CD4-positive, alpha-beta T cell (primary cell): ENCODE measurements at places on chromosomes 6 and 20. TPM values are rescaled to one million over a fixed set of nuclear protein-coding genes. Genes with fewer than 3 reads are reported as not detected.

DNA sequence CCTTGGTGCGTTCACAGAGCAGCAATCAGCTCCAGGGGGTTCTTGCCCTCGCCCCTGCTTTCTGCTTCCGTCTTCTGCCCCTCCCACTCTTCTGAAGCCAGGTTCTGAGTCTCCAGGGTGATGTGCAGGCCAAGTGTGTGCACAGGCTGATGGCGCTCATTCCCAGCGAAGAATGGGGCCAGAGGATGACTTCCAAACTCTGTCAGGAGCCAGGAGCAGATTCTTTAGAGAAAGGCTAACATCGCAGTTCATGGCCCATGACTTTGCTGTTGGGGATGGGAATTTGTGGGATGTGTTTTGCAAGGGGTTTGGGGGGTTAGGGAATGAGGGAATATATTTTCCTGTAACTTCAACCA is 56.1 kb upstream of the CCN6 start:
- no peaks in the 10 kb centered on the region for H3K27me3 ChIP-seq
- no peak overlapping the region for H3K4me3 ChIP-seq
- no peak overlapping the region for H3K27ac ChIP-seq
- no peak for DNase-seq

- no peak overlapping the region for H3K27ac ChIP-seq
- H3K27me3 ChIP-seq = no peaks in the 10 kb centered on the region
- H3K4me1 ChIP-seq = no peaks in the 10 kb centered on the region
Observed at GRCh38 chr6:13292774-13293173, 35.6 kb downstream of the TBC1D7 start.

DNA sequence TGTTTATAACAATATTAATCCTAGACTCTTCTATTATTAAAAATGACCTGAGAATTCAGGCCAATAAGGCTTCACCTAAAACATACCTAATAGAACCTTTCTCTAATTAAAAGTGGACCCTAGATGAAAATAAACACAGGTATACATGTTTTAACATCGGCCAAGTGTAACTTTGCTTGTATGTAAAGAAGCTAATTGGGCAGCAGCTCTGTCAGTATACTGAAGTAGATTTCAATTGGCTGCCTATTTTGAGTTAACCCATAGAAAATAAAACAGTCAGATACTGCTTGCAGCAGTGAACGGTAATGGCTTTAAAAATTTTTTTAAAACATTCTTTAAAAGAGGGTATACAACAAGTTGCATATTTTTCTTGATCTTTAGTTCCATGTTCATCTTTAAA is 67.3 kb downstream of the PDSS2 start:
- H3K4me1 ChIP-seq = no peaks in the 10 kb centered on the region
- H3K27me3 ChIP-seq = no peaks in the 10 kb centered on the region
- DNase-seq = no peak
- H3K4me3 ChIP-seq = no peak overlapping the region
- H3K36me3 ChIP-seq = no peaks in the 10 kb centered on the region

Gene SNAP91
- not detected for total RNA-seq

Gene NKAIN4
- total RNA-seq = not detected

DNA sequence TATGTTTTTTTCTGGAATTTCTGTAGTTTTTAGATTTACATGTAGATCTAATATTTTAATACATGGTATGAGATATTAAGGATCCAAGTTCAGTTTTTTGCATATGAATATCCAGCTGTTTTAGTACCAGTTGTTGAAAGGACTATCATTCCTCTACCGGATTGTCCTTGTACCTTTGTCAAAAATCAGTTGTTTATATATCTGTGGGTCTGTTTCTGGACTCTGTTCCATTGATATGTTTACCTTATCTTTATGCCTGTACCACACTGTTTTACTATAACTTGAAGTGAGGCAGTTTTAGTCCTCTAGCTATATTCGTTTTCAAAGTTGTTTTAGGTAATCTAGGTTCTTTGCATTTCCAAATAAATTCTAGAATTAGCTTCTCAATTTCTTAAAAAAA is 47.7 kb downstream of the CBFA2T2 start:
- no peak overlapping the region for H3K27ac ChIP-seq
- H3K4me1 ChIP-seq = no peaks in the 10 kb centered on the region
- H3K27me3 ChIP-seq = no peaks in the 10 kb centered on the region

- no peak overlapping the region for H3K4me3 ChIP-seq
- H3K4me1 ChIP-seq = no peaks in the 10 kb centered on the region
- no peaks in the 10 kb centered on the region for H3K27me3 ChIP-seq
- no peak for DNase-seq
- H3K27ac ChIP-seq = no peak overlapping the region
Observed at GRCh38 chr6:69061066-69061465, 426.0 kb downstream of the ADGRB3 start.

Gene LYRM2
- 16.3 TPM for total RNA-seq

- no peaks in the 10 kb centered on the region for H3K27me3 ChIP-seq
- H3K27ac ChIP-seq = no peak overlapping the region
- DNase-seq = no peak
- no peak overlapping the region for H3K4me3 ChIP-seq
- H3K4me1 ChIP-seq = no peaks in the 10 kb centered on the region
Observed at GRCh38 chr20:7708782-7709181, 231.5 kb downstream of the HAO1 start.

Gene CAGE1
- total RNA-seq = 0.39 TPM

- H3K4me1 ChIP-seq = no peaks in the 10 kb centered on the region
- H3K27me3 ChIP-seq = no peaks in the 10 kb centered on the region
- no peaks in the 10 kb centered on the region for H3K36me3 ChIP-seq
- no peak overlapping the region for H3K27ac ChIP-seq
- no peak for DNase-seq
Observed at GRCh38 chr20:40049854-40050253, 639.2 kb downstream of the MAFB start.

DNA sequence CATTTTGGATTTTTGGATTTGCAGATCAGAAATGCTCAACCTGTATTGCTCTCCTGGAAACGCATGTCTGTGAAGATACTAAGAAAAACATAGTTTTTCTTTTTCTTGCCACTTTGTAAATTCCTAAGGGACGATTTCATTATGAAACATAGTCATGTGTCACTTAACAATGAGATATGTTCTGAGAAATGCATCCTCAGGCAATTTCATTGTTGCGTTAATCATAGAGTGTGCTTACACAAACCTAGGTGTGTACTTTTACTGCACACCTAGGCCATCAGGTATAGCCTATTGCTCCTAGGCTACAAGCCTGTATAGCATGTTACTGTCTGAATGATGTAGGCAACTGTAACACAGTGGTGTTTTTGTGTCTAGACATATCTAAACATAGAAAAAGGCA is 13.4 kb upstream of the THEMIS start:
- H3K36me3 ChIP-seq = peaks cover 15% of the 10 kb centered on the region
- H3K4me1 ChIP-seq = peaks cover 19% of the 10 kb centered on the region
- H3K27me3 ChIP-seq = no peaks in the 10 kb centered on the region
- no peak overlapping the region for H3K4me3 ChIP-seq
- no peak overlapping the region for H3K27ac ChIP-seq

GRCh38 chr6:56821005-56821432 is 133.9 kb upstream of the BEND6 start:
- no peaks in the 10 kb centered on the region for H3K27me3 ChIP-seq
- H3K27ac ChIP-seq = no peak overlapping the region
- no peak for DNase-seq
- H3K4me1 ChIP-seq = no peaks in the 10 kb centered on the region
- H3K4me3 ChIP-seq = no peak overlapping the region

Gene ANGPT4
- total RNA-seq = not detected

DNA sequence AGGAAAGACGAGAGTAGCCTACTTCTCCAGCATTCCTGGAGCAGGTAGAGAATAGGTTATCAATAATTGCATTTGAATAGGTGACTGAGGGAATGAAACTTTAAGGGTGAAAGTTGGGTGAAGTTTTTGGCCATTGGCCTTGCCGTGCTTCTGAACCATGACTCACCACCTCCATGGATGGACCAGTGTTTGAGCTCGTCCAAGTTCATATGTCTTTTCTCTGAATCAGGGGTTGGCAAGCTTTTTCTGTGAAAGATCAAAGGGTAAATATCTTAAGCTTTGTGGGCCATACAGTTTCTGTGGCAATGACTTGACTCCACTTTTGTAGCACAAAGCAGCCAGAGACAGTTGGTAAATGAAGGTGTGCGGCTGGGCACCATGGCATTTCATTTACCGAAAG is 31.8 kb downstream of the SNRNP48 start:
- no peak overlapping the region for H3K27ac ChIP-seq
- H3K27me3 ChIP-seq = no peaks in the 10 kb centered on the region
- H3K4me3 ChIP-seq = no peak overlapping the region
- H3K36me3 ChIP-seq = no peaks in the 10 kb centered on the region

GRCh38 chr20:50508171-50508755 is 1.9 kb upstream of the PTPN1 start:
- H3K27me3 ChIP-seq = no peaks in the 10 kb centered on the region
- peaks cover 18% of the 10 kb centered on the region for H3K4me1 ChIP-seq
- H3K4me3 ChIP-seq = no peak overlapping the region
- H3K36me3 ChIP-seq = no peaks in the 10 kb centered on the region
- no peak overlapping the region for H3K27ac ChIP-seq

- H3K4me3 ChIP-seq = no peak overlapping the region
- no peak for DNase-seq
- H3K27ac ChIP-seq = no peak overlapping the region
- no peaks in the 10 kb centered on the region for H3K36me3 ChIP-seq
- H3K27me3 ChIP-seq = no peaks in the 10 kb centered on the region
Observed at GRCh38 chr20:42686057-42686456, 503.6 kb downstream of the PTPRT start.

Gene CLVS2
- not detected for total RNA-seq

Gene SMOC2
- not detected for total RNA-seq

DNA sequence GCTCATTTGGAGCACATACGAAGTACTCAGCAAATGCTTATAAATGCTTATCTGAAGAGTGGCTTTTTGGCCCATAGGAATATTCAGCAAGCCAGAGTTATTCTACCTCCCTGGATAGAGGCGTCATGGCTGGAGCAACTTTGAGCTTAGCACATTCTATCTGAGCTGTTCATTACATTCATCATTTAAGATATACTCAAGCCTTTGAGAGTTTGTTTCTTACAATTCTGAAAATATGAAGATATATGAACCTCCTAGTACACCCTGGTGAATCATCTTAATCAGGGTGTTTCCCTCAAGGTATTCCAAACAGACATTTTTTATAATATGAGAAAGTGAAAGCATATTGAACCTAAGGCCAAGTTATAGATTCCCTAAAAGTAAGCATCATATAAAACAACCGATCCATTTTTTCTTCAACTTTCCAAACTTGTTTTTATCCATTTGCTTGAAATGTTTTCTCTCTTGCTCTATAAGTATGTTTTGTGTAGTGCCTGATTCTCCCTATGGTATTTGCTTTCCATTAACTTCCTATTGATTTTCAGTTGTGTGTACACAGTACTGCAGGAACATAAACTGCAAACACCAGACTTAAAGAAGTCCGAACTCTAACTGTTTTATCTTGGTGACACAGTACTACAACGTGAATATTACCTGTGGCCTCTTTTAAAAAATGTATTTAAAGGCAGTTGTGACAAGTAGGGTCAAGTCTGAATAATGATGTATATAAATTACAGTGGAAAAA is 139.7 kb upstream of the PTPRK start:
- H3K27me3 ChIP-seq = peaks cover 5% of the 10 kb centered on the region
- H3K36me3 ChIP-seq = no peaks in the 10 kb centered on the region
- no peak overlapping the region for H3K27ac ChIP-seq
- no peaks in the 10 kb centered on the region for H3K4me1 ChIP-seq
- DNase-seq = no peak
- no peak overlapping the region for H3K4me3 ChIP-seq

DNA sequence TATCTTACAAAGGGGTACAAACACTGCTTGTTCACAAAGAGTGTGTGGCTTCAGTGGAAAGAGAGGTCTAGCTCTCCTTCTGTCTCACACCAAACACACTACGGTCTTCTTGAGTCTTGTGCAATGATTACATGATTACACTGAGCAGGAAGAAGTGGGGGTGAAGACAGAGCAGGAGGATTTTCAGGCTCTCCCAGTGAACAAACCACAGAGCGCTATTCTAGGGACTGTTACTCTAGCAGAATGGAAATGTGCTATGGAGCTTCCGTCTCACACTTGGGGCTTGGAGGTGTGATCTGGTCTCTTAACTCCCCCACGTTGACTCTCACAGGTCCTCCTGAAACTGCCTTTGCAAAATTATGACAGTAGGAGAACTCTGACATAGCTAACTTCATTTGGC is 203.4 kb downstream of the MYLK4 start:
- peaks cover 15% of the 10 kb centered on the region for H3K4me1 ChIP-seq
- H3K4me3 ChIP-seq = no peak overlapping the region
- H3K36me3 ChIP-seq = no peaks in the 10 kb centered on the region
- no peak for DNase-seq

Gene SIRPD
- total RNA-seq = 0.28 TPM

GRCh38 chr20:20017844-20018185 is 653 bp downstream of the NAA20 start:
- H3K36me3 ChIP-seq = peaks cover 13% of the 10 kb centered on the region
- peak overlapping the region; percentile 76 for H3K4me3 ChIP-seq
- H3K4me1 ChIP-seq = peaks cover 38% of the 10 kb centered on the region
- no peaks in the 10 kb centered on the region for H3K27me3 ChIP-seq

Gene TBXT
- not detected for total RNA-seq

GRCh38 chr6:96537726-96538125 is 16.1 kb downstream of the UFL1 start:
- H3K36me3 ChIP-seq = peaks cover 53% of the 10 kb centered on the region
- no peaks in the 10 kb centered on the region for H3K27me3 ChIP-seq
- DNase-seq = no peak

Gene SLC17A3
- 0.50 TPM for total RNA-seq

Gene CYP39A1
- not detected for total RNA-seq

DNA sequence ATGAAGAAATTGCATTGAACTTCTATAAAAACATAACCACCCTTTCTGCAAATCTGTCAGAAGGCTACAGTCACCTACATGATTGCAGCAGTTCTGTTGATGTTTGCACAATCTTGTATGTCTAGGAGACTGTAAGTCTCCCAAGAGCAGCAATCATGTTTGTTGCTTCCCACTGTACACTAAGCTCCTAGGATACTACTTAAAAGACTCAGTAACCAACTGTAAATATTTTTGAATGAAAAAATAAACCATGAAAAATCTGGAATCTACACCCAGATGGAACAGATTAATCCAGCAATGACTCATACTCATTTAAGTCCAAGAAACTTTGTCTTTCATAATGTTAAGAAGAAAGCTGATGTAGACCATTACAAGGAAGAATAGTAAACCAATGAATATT is 168.5 kb upstream of the ATXN1 start:
- H3K27ac ChIP-seq = no peak overlapping the region
- no peaks in the 10 kb centered on the region for H3K4me1 ChIP-seq
- H3K4me3 ChIP-seq = no peak overlapping the region
- H3K27me3 ChIP-seq = peaks cover 3% of the 10 kb centered on the region
- no peaks in the 10 kb centered on the region for H3K36me3 ChIP-seq
- DNase-seq = no peak

Gene HLA-DOB
- 3.2 TPM for total RNA-seq

GRCh38 chr20:16520154-16520553 is 53.1 kb downstream of the KIF16B start:
- no peak overlapping the region for H3K27ac ChIP-seq
- H3K36me3 ChIP-seq = peaks cover 5% of the 10 kb centered on the region
- H3K27me3 ChIP-seq = no peaks in the 10 kb centered on the region
- H3K4me3 ChIP-seq = no peak overlapping the region
- no peaks in the 10 kb centered on the region for H3K4me1 ChIP-seq
- no peak for DNase-seq

- H3K36me3 ChIP-seq = no peaks in the 10 kb centered on the region
- H3K4me3 ChIP-seq = no peak overlapping the region
- no peak for DNase-seq
- no peaks in the 10 kb centered on the region for H3K27me3 ChIP-seq
Observed at GRCh38 chr6:6596529-6597328, 8.2 kb downstream of the LY86 start.

- H3K4me1 ChIP-seq = no peaks in the 10 kb centered on the region
- no peak overlapping the region for H3K4me3 ChIP-seq
- no peak overlapping the region for H3K27ac ChIP-seq
Observed at GRCh38 chr20:37864298-37864697, 38.6 kb upstream of the VSTM2L start.
